ENCODE measurements at places on chromosomes 11 and 22. TPM values are rescaled to one million over a fixed set of nuclear protein-coding genes. Genes with fewer than 3 reads are reported as not detected.

SLC37A2 gene
- 0.25 TPM for total RNA-seq

CELSR1 gene
- total RNA-seq, result 1.0 TPM

KCNE3 gene
- 0.22 TPM for total RNA-seq

CARD16 gene
- total RNA-seq, result 22.4 TPM

PAX6 gene
- total RNA-seq, result not detected

SLC22A6 gene
- not detected for total RNA-seq

PANX2 gene
- total RNA-seq, result 0.11 TPM

RIC3 gene
- total RNA-seq, result 55.3 TPM

C11orf87 gene
- total RNA-seq, result not detected

POU2AF3 gene
- total RNA-seq, result not detected

SLC25A17 gene
- total RNA-seq, result 2.8 TPM

ACR gene
- total RNA-seq, result not detected

MRPL21 gene
- total RNA-seq, result 47.5 TPM

SCUBE1 gene
- not detected for total RNA-seq

SLC22A12 gene
- total RNA-seq, result not detected

C11orf42 gene
- not detected for total RNA-seq

PHETA2 gene
- 0.42 TPM for total RNA-seq

TREH gene
- total RNA-seq, result not detected

INPP5J gene
- total RNA-seq, result 0.69 TPM

RAG1 gene
- total RNA-seq, result 0.22 TPM

LDHA gene
- 317 TPM for total RNA-seq

VSIG2 gene
- not detected for total RNA-seq

CST6 gene
- total RNA-seq, result not detected

PRRG4 gene
- total RNA-seq, result 0.05 TPM

PRSS23 gene
- total RNA-seq, result 0.05 TPM

IGSF22 gene
- 4.0 TPM for total RNA-seq

ABCC8 gene
- total RNA-seq, result not detected

OR8G5 gene
- not detected for total RNA-seq

ANO1 gene
- not detected for total RNA-seq
